ENCODE measurements at places on chromosomes 1 and 21.

DNA sequence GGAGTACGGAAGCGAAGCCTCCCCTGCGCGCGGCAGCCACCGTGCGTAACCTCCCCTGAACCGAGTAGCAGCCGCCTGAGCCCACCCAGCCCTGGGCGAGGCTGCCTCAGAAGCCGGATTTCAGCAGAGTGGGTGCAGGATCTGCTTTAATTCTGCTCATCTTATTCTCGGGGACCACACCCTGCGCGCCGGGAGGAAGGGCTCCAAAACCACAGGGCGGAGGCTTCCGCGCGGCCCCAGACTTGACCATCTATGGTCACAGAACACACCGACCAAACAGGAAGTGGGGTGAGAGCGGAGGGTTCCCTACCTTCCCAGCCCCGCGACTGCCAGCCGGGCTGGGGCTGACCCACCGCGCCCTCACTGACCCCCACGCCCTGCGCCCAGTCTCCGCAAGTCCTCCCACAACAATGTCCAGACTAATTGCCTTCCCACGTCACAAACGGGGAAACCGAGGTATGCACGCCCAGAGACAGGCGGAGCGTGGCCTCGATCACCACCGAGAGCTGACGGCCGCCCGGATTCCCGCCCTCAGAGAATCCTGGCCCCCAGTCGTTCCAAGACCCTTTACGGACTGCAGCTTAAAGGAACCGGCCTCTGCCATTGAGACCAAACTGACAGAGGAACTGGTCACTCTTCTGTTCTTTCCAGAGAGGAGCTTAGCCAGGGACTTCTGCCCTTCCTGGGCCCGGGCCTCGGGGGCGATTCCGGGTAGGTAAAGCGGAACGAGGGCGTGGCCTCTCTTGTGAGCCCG is 595 bp upstream of the CAP1 start:
- DNase-seq: peak; percentile 59

- DNase-seq: no peak
Observed at GRCh38 chr1:68210027-68210426, 22.3 kb downstream of the WLS start.

DNA sequence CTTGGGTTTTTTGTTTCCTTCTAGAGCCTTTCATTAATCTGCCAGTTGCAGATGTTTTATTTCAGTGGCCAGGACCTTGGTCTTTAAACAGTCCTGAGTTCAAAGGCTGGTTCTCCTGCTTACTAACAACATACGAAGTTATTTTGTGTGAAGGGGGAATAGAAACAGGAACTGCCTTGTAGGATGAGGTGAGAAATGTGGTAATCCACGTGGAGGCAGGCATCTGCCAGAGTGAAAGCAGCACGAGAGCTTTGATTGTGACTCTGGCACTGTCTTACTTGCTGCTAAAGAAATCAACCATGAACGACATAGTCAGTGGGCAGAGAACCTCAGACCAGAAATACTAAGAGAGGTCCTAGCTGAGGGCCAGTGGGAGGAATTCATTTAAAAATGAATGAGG is 30.4 kb downstream of the TMEM63A start:
- DNase-seq: no peak

GRCh38 chr1:36735939-36736730 is 253.4 kb upstream of the CSF3R start:
- DNase-seq: no peak

GRCh38 chr1:170009551-170009950 is 64.9 kb downstream of the KIFAP3 start:
- no peak for DNase-seq

- DNase-seq: no peak
Observed at GRCh38 chr1:112605633-112606327, 13.2 kb downstream of the ST7L start.

DNA sequence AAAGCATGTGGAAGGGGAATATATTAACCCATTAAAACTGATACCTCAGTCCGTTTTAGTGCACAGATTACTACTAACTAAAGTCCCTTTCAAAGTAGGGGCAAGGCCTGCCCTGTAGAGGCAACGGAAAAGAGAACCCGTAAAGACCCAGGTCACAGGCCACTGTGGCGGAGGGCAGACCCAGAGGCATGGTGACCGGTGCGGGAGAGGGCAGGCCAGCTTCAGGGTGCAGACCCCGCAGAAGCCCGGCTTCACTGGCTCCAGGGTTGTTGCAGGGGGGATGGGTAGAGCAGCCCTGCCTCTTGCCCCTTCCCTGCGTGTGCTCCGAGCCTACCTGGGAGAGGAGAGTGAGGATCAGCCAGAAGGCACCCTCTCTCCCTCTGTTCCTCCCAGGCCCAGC is 17.7 kb downstream of the CNTN2 start:
- DNase-seq: no peak

DNA sequence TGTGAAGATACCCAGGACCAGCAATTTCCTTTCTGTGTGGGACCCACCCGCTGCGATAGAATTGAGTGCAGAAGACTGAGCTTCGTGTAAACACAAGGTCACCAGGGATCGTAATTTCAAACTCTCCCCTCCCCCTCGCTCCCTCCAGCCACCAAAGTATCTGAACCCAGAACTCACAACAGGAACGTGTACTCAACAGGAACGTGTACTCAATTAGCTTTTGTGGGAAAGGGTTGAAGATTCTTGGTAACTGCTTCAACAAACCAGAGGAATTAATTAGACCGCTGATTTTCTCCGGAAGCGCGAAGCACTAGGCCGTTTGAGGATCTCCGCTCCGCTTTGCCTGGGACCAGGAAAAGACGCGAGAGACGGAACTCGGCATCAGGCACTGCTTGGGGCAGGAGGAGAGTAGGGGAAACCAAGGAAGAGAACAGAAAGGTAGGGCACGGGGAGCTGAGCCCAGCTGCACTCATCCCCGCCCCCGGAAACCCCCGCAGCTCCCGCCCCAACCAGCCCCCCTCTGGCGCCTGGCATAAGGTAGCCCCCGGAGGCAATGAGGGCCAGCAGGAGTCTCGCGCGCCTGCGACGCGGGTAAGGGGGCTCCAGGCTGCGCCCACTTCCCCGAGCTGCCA is 453 bp downstream of the DRAM2 start:
- no peak for DNase-seq

DNA sequence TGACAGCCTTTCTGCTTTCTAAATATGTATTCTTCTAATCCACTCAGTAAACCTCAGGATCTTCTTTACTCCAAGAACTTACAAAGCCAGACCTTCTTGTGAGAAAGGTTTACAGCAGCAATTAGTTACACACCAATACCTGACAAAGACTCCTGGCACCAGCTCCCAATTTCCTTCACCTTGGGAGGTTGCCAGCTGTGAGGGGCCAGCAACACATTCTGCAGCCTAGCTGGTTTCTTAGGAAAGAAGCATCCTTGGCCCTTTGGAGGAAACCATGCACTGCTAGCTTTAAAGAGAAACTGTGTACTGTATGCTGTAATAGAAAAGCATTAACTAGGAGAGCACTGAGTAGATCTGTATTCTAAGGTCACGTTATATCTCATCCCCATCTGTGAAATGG is 10.8 kb downstream of the FYB2 start:
- no peak for DNase-seq

DNA sequence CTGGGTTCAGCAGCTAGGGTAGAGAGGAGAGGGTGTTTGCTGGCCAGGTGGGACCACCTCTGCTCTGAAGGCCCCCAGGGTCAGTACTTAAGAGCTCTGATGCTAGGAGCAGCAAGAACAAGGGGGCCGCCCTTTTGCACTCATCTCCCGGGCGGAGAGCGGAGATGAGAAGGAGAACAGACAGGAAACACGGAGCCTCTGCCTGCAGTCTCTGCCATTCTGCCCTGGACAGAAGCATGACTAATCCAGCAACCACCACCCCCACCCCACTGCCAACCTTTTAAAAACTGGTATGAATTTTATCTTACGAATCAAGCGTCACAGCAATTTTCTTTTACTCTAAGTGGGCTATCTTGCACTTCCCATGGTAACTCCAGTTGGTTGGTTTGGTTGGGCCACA is 34.5 kb downstream of the PARP1 start:
- no peak for DNase-seq

- DNase-seq: no peak
Observed at GRCh38 chr1:69967245-69967766, 238.1 kb downstream of the LRRC40 start.

DNA sequence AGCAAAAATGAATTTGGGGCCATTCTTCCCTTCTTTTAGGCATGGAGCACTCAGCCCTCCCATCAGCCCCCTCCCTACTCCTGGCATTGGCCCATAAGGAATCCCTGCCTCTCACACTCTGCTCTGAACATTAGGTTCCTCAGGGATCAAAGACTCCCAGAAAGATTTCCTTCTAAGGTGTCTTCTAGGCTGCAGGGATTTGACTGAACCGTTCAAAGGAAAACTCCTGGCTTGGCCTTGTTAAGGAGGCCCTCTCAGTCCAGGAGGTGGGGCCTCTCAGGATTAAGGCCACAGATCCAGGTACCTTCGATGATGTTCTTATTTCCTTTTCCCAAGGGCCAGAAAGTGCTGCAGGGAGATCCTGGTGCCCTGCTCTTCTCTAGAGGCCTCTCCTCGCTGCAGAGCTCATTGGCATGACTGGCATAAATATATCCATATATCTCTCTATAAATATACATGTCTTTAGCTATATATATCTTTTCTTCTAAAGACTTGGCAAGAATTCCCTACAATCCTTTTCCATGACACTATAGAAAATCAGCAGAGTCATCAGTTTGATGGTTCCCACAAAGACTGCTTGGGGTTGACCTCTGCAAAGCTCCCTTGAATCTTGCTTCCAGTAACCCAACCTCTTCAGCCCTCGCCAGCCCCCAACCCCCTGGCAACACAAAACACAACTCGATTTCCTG is 59.1 kb downstream of the PLXNA2 start:
- no peak for DNase-seq

All from stimulated activated CD8-positive, alpha-beta memory T cell treated with anti-CD3 and anti-CD28 coated beads, Interleukin-7, amount 100 ng/mL, for 24 hours (primary cell).